Daoy (cell line): ENCODE measurements at places on chromosomes 1 and 21.

DNA sequence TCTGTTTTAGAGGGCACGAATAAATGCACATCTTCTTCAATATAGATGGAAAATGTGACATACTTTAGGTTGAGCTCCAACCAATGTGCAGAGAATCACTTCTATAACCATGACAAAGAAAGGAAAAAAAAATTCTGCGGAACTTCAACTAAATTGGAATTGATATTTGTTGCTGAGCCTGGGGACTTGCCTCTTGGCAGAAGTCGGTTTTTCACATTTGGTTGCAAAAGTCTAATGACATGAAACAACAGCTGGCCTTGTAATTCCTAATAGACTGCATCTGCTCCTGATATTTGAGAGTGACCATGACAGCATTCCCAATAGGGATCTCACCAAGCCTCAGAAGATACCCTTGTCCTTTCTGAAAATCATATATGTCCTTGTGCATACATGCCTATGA is 112.8 kb downstream of the PRRX1 start:
- no peak for DNase-seq

GRCh38 chr1:159869173-159869572 is 6.7 kb upstream of the VSIG8 start:
- peak; percentile 90 for DNase-seq

- DNase-seq, result no peak
Measured at GRCh38 chr1:219417610-219418009, 195.3 kb downstream of the ZC3H11B start.

DNA sequence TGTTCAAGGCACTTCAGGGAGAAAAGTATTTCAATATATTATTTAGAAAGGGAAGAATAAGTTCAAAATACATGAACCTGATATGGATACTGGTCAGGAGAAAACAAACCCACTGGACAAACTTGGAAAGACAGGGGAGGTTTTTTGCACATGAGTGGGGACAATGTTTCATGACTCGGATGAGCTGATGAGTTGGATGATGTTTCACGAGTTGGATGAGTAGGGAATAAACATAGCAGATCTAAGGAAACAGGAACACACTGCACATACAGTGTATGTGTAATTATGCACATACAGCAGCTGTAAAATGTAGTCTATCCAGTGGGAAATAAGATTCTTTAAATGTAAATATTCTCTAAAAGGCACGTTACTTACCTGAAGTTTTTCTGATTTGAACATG is 682.9 kb upstream of the ADAMTS5 start:
- no peak for DNase-seq

- DNase-seq, result no peak
Measured at GRCh38 chr21:26758083-26758880, 86.9 kb downstream of the ADAMTS1 start.
